ENCODE measurements at places on chromosomes 16 and 17. TPM values are rescaled to one million over a fixed set of nuclear protein-coding genes. Genes with fewer than 3 reads are reported as not detected.

- no peak overlapping the region for H3K27ac ChIP-seq
- no peaks in the 10 kb centered on the region for H3K4me1 ChIP-seq
- H3K36me3 ChIP-seq: no peaks in the 10 kb centered on the region
- H3K27me3 ChIP-seq: no peaks in the 10 kb centered on the region
- no peak for DNase-seq
Observed at GRCh38 chr17:32827227-32827626, 49.7 kb downstream of the MYO1D start.

ZC3H7A gene
- total RNA-seq: 42.3 TPM

DNA sequence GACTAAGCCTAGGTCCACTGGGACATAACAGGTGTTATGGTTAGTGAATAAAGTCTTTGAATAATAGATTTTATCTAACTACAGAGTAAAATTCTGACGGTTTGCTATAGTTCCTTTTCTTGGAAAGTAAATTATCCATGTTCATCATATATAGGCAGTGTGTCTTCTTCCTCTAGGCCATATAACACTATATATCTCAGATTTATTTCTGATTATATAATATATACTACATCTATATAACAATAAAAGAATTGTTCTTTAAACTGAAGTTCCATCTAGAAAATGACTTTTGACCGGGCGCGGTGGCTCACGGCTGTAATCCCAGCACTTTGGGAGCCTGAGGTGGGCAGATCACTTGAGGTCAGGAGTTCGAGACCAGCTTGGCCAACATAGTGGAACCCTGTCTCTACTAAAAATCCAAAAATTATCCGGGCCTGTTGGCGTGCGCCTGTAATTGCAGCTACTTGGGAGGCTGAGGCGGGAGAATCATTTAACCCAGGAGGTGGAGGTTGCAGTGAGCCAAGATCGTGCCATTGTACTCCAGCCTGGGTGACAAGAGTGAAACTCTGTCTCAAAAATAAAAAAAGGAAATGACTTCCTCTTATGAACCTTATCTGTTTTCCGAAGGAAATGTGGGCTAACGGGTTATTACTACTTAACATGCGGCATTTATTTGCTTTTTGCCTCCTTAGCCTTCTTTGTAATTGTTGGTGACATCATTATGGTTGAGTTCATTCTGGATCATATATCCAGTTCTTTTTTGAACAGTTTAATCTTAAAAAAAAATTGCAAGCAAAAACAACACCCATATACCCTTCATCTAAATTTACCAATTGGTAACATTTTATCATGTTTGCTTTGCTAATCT lies 29.2 kb downstream of the NOL11 start:
- H3K27me3 ChIP-seq: no peaks in the 10 kb centered on the region
- no peaks in the 10 kb centered on the region for H3K4me1 ChIP-seq
- no peak overlapping the region for H3K27ac ChIP-seq
- no peak overlapping the region for H3K4me3 ChIP-seq

- no peak overlapping the region for H3K4me3 ChIP-seq
- no peaks in the 10 kb centered on the region for H3K4me1 ChIP-seq
Observed at GRCh38 chr17:6233339-6233738, 163.2 kb downstream of the WSCD1 start.

- H3K27ac ChIP-seq: no peak overlapping the region
- H3K4me1 ChIP-seq: no peaks in the 10 kb centered on the region
- H3K36me3 ChIP-seq: peaks cover 70% of the 10 kb centered on the region
- DNase-seq: no peak
- no peaks in the 10 kb centered on the region for H3K27me3 ChIP-seq
Observed at GRCh38 chr16:89111263-89111662, 17.6 kb downstream of the ACSF3 start.

MT1F gene
- 6.0 TPM for total RNA-seq

- H3K27me3 ChIP-seq: no peaks in the 10 kb centered on the region
- H3K4me1 ChIP-seq: peaks cover 23% of the 10 kb centered on the region
- peak overlapping the region; percentile 98 for H3K27ac ChIP-seq
- peaks cover 13% of the 10 kb centered on the region for H3K36me3 ChIP-seq
- peak overlapping the region; percentile 65 for H3K4me3 ChIP-seq
Observed at GRCh38 chr16:83901101-83901500, 2.2 kb downstream of the MLYCD start.

CCL13 gene
- total RNA-seq: 0.80 TPM

DNA sequence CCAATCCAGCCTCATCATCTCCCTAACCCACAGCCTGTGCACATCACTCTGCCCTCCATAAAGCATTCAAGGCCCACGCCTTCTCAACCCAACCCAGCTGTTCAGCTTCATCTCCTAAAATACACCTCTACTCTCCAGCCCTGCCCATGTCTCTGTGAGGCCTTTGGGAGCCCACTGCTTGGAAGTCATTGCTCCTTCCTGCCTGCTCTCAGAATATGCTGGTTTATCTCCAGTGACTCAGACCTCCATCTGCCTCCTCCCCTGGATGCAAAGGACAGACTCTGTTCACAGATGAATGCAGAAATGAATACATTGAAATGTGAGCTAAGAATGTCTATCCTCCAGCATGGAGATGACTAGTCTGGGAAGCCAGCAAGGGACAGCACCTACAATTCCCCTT lies 19.0 kb downstream of the KCNG4 start:
- no peaks in the 10 kb centered on the region for H3K36me3 ChIP-seq
- H3K27ac ChIP-seq: no peak overlapping the region
- H3K27me3 ChIP-seq: no peaks in the 10 kb centered on the region
- H3K4me1 ChIP-seq: no peaks in the 10 kb centered on the region
- H3K4me3 ChIP-seq: no peak overlapping the region

- H3K4me1 ChIP-seq: no peaks in the 10 kb centered on the region
- peak; percentile 48 for DNase-seq
- H3K27me3 ChIP-seq: no peaks in the 10 kb centered on the region
- H3K4me3 ChIP-seq: peak overlapping the region; percentile 13
- no peaks in the 10 kb centered on the region for H3K36me3 ChIP-seq
Observed at GRCh38 chr17:31318298-31318801, 3.1 kb downstream of the EVI2A start.

GRCh38 chr17:33328129-33328528 lies 35.0 kb upstream of the ASIC2 start:
- H3K4me3 ChIP-seq: no peak overlapping the region
- no peaks in the 10 kb centered on the region for H3K36me3 ChIP-seq
- no peaks in the 10 kb centered on the region for H3K27me3 ChIP-seq
- no peaks in the 10 kb centered on the region for H3K4me1 ChIP-seq
- no peak overlapping the region for H3K27ac ChIP-seq

ZG16 gene
- total RNA-seq: not detected

DNA sequence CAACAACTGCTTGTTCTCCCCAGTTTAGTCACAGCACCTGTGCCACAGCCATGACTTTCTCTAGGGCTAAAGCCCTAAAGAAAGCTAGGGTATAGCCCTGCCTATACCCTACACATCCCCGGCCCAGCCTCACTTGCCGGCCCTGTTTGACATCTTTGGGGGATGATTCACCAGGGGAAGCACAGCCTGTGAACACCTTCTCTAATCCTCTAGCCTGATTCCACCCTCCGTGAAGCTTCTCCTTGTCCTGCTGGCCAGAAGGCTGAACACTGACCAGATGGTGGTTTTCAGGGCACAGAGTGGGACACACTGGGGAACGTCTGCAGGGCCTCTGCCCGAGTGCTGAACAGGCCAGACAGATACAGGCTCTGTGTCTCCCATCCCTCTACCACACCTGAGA lies 6.0 kb downstream of the CLEC16A start:
- peaks cover 34% of the 10 kb centered on the region for H3K4me1 ChIP-seq
- H3K36me3 ChIP-seq: no peaks in the 10 kb centered on the region
- no peak overlapping the region for H3K4me3 ChIP-seq
- H3K27ac ChIP-seq: no peak overlapping the region

- H3K4me1 ChIP-seq: peaks cover 20% of the 10 kb centered on the region
- H3K4me3 ChIP-seq: no peak overlapping the region
- peaks cover 26% of the 10 kb centered on the region for H3K36me3 ChIP-seq
- no peak for DNase-seq
- H3K27me3 ChIP-seq: no peaks in the 10 kb centered on the region
Observed at GRCh38 chr17:45243750-45244149, 18.1 kb downstream of the SPATA32 start.

DNA sequence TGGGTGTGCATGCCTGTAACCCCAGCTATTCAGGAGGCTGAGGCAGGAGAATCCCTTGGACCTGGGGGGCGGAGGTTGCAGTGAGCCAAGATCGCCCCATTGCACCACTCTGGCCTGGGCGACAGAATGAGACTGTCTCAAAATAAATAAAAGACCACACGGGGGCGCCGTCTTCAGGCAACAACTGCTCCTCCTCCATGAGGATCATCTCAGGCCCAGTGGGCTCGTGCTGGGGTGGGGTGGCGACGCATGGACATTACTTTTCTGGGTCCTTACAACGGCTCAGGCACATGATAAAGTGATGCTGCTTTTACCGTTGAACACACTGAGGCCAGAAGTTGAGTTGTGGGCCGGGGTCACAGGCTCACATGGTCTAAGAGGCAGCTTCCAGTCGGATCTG lies 56.2 kb downstream of the PRMT7 start:
- peaks cover 18% of the 10 kb centered on the region for H3K27me3 ChIP-seq
- no peak overlapping the region for H3K4me3 ChIP-seq
- H3K36me3 ChIP-seq: no peaks in the 10 kb centered on the region
- H3K4me1 ChIP-seq: no peaks in the 10 kb centered on the region
- DNase-seq: no peak

- H3K36me3 ChIP-seq: no peaks in the 10 kb centered on the region
- peaks cover 46% of the 10 kb centered on the region for H3K4me1 ChIP-seq
- peak overlapping the region; percentile 84 for H3K27ac ChIP-seq
- DNase-seq: no peak
- no peak overlapping the region for H3K4me3 ChIP-seq
- H3K27me3 ChIP-seq: no peaks in the 10 kb centered on the region
Observed at GRCh38 chr17:19311016-19311415, 51.5 kb downstream of the B9D1 start.

- peaks cover 18% of the 10 kb centered on the region for H3K36me3 ChIP-seq
- H3K27ac ChIP-seq: no peak overlapping the region
- peaks cover 31% of the 10 kb centered on the region for H3K4me1 ChIP-seq
- no peak for DNase-seq
- no peaks in the 10 kb centered on the region for H3K27me3 ChIP-seq
Observed at GRCh38 chr17:43526886-43527648, 19.1 kb downstream of the ETV4 start.

ELMO3 gene
- total RNA-seq: 0.72 TPM

GRCh38 chr17:48066656-48067055 lies 18.5 kb downstream of the NFE2L1 start:
- DNase-seq: no peak
- no peaks in the 10 kb centered on the region for H3K27me3 ChIP-seq
- peaks cover 33% of the 10 kb centered on the region for H3K4me1 ChIP-seq
- no peak overlapping the region for H3K27ac ChIP-seq
- H3K4me3 ChIP-seq: no peak overlapping the region

TEKT3 gene
- 1.00 TPM for total RNA-seq

DNA sequence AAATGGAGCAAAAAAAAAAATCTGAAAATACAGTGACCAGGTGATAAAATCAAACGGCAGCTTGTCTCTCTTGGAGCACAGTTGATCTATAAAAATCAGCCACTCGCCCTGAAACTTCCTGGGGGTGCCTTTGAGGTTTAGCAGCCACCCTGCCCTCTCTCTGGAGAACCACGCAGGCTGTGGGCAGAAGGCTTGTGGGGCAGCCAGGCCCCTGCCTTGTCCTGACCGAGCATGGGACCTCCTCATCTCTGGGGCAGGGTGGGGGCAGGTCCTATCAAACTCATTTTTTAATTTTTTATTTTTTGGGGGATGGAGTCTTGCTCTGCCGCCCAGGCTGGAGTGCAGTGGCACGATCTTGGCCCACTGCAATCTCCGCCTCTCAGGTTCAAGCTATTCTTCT lies 5.0 kb downstream of the TMEM238L start:
- no peak for DNase-seq
- H3K4me3 ChIP-seq: no peak overlapping the region
- no peaks in the 10 kb centered on the region for H3K27me3 ChIP-seq
- peaks cover 13% of the 10 kb centered on the region for H3K4me1 ChIP-seq
- H3K27ac ChIP-seq: no peak overlapping the region
- H3K36me3 ChIP-seq: no peaks in the 10 kb centered on the region

- no peaks in the 10 kb centered on the region for H3K36me3 ChIP-seq
- H3K4me1 ChIP-seq: peaks cover 4% of the 10 kb centered on the region
- H3K27ac ChIP-seq: no peak overlapping the region
- no peak overlapping the region for H3K4me3 ChIP-seq
- no peaks in the 10 kb centered on the region for H3K27me3 ChIP-seq
- DNase-seq: no peak
Observed at GRCh38 chr16:24681793-24682192, 47.7 kb upstream of the TNRC6A start.

DNA sequence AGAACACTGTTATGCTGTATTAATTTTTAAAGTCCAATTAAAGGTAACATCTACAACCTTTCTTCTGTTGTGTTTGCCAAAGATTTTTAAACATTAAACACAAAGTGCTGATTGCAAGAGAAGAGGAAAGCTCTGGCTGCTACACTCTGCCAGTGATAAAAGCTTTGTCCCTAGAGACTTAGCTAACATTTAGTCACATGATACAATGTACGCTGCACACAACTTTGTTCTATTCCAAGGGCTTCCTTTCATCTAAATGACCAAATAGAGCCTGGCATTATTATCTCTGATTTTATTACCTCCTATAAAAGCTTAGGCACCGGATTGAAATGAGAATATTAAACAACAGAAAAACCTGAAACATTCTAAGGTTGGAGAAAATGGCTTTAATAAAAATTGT lies 388.7 kb upstream of the PMFBP1 start:
- DNase-seq: no peak
- H3K36me3 ChIP-seq: no peaks in the 10 kb centered on the region
- no peak overlapping the region for H3K4me3 ChIP-seq

- peaks cover 39% of the 10 kb centered on the region for H3K4me1 ChIP-seq
- H3K27ac ChIP-seq: peak overlapping the region; percentile 100
- DNase-seq: peak; percentile 69
- no peaks in the 10 kb centered on the region for H3K36me3 ChIP-seq
Observed at GRCh38 chr17:36544044-36544306, 744 bp upstream of the GGNBP2 start.

DNA sequence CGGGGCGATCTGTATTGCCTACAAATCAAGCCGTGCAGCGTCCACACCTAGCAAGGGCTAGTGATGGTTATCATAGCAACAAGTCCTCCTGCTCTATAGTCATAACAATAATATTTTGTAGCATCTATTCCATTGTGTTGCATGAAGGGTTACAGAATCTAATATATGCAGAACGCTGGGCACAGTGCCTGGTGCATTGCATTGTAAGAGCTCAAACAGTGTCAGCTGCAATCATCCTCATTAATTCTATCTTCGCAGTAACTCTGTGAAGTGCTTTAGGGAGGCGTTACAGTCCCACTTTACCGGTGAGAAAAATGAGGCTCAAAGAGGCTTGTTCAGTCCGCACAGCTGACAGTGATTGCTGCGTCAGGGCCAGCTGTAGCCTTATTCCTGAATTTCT lies 149.4 kb downstream of the RBFOX1 start:
- no peaks in the 10 kb centered on the region for H3K27me3 ChIP-seq
- H3K27ac ChIP-seq: no peak overlapping the region
- no peak for DNase-seq
- no peak overlapping the region for H3K4me3 ChIP-seq

- H3K36me3 ChIP-seq: peaks cover 3% of the 10 kb centered on the region
- H3K4me3 ChIP-seq: no peak overlapping the region
- DNase-seq: no peak
- no peak overlapping the region for H3K27ac ChIP-seq
Observed at GRCh38 chr16:30866031-30866430, 27.8 kb downstream of the BCL7C start.
